ENCODE measurements at places on chromosomes 5 and 9. TPM values are rescaled to one million over a fixed set of nuclear protein-coding genes. Genes with fewer than 3 reads are reported as not detected.

Gene FAM221B
- not detected for total RNA-seq

Gene SNCAIP
- 0.05 TPM for total RNA-seq

Gene ZDHHC11
- total RNA-seq = 18.6 TPM

Gene PCDHA9
- not detected for total RNA-seq

Gene ADAMTSL1
- total RNA-seq = 0.07 TPM

Gene TMEM267
- 19.0 TPM for total RNA-seq

Gene BTNL9
- total RNA-seq = 0.88 TPM

Gene ADGRD2
- not detected for total RNA-seq

Gene LTC4S
- total RNA-seq = not detected

Gene FOXD4L6
- not detected for total RNA-seq

Gene TNC
- total RNA-seq = 1.2 TPM
